Activated CD4-positive, alpha-beta memory T cell treated with anti-CD3 and anti-CD28 coated beads, Interleukin-2, amount 10 ng/mL, durations not matched to agents 7 days and 5 days (primary cell): ENCODE measurements at places on chromosomes 7 and 10. TPM values are rescaled to one million over a fixed set of nuclear protein-coding genes. Genes with fewer than 3 reads are reported as not detected.
A peak's percentile ranks its signal among the peaks of the same experiment; 100 is the strongest.

- no peaks in the 10 kb centered on the region for H3K27me3 ChIP-seq
- no peak for DNase-seq
- no peak overlapping the region for H3K4me3 ChIP-seq
- peaks cover 4% of the 10 kb centered on the region for H3K4me1 ChIP-seq
- H3K36me3 ChIP-seq: peaks cover 9% of the 10 kb centered on the region
Observed at GRCh38 chr7:124914298-124914697, 15.3 kb downstream of the POT1 start.

DNA sequence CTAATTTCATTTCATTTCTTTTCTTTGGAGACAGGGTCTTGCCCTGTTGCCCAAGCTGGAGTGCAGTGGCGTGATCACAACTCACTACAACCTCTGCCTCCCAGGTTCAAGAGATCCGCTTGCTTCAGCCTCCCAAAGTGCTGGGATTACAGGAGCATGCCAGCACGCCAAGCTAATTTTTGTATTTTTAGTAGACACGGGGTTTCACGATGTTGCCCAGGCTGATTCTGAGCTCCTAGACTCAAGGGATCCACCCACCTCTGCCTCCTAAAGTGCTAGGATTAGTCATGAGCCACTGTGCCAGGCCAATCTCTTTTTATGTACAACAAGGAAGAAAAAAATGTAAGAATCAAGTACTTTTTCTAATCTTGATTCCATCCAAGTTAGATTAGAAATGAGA lies 10.7 kb upstream of the KMT2E start:
- DNase-seq: peak; percentile 34
- peaks cover 54% of the 10 kb centered on the region for H3K36me3 ChIP-seq
- H3K27me3 ChIP-seq: no peaks in the 10 kb centered on the region
- peaks cover 84% of the 10 kb centered on the region for H3K4me1 ChIP-seq

GRCh38 chr7:50342616-50343114 lies 38.1 kb downstream of the IKZF1 start:
- peak overlapping the region; percentile 68 for H3K4me3 ChIP-seq
- H3K27ac ChIP-seq: no peak overlapping the region
- H3K36me3 ChIP-seq: peaks cover 84% of the 10 kb centered on the region
- DNase-seq: peak; percentile 62
- H3K4me1 ChIP-seq: peaks cover 27% of the 10 kb centered on the region

NEBL gene
- total RNA-seq: not detected

DNA sequence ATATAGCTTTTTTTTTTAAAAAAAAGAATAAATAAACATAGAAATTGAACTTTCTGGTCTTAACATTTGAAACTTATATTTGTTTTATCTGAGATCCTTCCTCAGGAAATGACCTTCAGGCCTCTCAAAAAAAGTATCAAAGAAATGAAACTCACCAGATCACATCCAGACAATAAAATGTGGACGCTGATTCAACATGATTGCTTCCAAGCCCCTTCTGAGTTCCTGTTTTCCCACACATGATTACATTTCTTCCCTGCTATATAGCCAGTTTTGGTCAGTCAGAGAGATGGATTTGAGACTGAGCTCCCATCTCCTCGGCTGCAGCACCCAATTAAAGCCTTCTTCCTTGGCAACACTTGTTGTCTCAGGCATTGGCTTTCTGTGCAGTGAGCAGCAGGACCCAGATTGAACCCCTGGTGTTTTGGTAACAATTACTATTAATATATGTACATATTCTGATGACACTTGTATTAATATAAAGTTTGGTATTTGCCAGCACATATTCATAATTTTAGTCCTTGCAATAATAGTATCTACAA lies 21.8 kb upstream of the SVIL start:
- H3K27ac ChIP-seq: no peak overlapping the region
- peaks cover 34% of the 10 kb centered on the region for H3K4me1 ChIP-seq
- DNase-seq: no peak
- H3K4me3 ChIP-seq: no peak overlapping the region

SORCS1 gene
- total RNA-seq: not detected

PNLIP gene
- total RNA-seq: not detected

DNA sequence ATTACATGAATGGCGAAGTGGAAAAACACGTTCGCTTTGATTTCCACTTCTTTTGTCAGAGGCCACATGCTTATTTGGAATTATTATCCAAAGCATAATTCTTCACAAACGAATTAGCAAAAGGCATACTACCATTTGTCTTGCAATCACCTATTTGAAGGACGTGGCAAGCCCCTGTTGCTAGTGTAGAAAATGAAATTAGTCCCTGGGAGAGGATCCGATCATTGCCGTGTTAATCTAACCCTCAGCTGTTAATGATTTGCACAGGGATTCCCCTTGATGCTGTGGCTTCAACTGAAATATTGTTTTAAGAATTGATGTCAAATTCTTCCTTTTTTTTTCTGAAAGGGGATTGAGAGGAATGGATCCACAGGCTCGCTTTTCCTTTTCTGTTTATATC lies 4.6 kb downstream of the AGMO start:
- H3K4me3 ChIP-seq: no peak overlapping the region
- no peaks in the 10 kb centered on the region for H3K4me1 ChIP-seq
- H3K27ac ChIP-seq: no peak overlapping the region
- H3K27me3 ChIP-seq: no peaks in the 10 kb centered on the region
- DNase-seq: no peak
- H3K36me3 ChIP-seq: no peaks in the 10 kb centered on the region

GRCh38 chr7:100699018-100699417 lies 5.0 kb upstream of the GIGYF1 start:
- DNase-seq: no peak
- peaks cover 7% of the 10 kb centered on the region for H3K4me1 ChIP-seq
- H3K27ac ChIP-seq: no peak overlapping the region
- no peak overlapping the region for H3K4me3 ChIP-seq
- H3K36me3 ChIP-seq: no peaks in the 10 kb centered on the region
- peaks cover 23% of the 10 kb centered on the region for H3K27me3 ChIP-seq

- no peak overlapping the region for H3K4me3 ChIP-seq
- no peaks in the 10 kb centered on the region for H3K36me3 ChIP-seq
- no peaks in the 10 kb centered on the region for H3K4me1 ChIP-seq
- DNase-seq: no peak
- H3K27ac ChIP-seq: no peak overlapping the region
Observed at GRCh38 chr10:127690176-127690835, 46.7 kb upstream of the FOXI2 start.

DNA sequence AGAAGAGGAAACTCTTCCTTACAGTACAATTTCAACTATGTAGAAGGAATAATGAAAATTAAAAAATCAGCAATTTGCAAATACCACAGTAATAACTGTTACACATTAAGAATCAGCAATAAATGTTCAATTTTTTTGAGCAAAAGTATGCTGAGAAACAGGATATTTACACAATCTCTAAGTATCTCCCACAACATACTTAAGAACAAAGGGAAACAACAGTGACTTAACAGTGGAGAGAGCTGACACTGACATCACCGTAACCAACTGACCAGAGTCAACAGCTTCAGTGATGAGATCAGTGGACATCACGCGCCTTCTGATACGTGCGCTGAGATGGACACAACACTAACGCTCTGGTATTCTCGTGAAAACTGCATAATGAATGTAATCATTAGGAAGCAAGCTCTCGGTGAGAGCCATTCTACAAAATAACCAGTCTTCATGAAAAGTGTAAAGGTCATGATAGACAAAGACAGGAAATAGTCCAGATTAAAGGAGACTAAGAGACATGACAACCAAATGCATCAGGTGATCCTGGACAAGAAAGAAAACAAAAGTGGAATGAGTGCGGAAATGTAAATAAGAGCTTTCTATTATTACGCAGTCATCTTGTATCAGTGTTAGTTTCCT lies 82.6 kb downstream of the PIP4K2A start:
- H3K27ac ChIP-seq: peak overlapping the region; percentile 97
- H3K27me3 ChIP-seq: no peaks in the 10 kb centered on the region
- no peak for DNase-seq
- H3K4me1 ChIP-seq: peaks cover 90% of the 10 kb centered on the region
- H3K36me3 ChIP-seq: peaks cover 13% of the 10 kb centered on the region
- H3K4me3 ChIP-seq: peak overlapping the region; percentile 41

- H3K27ac ChIP-seq: peak overlapping the region; percentile 7
- H3K36me3 ChIP-seq: no peaks in the 10 kb centered on the region
- DNase-seq: peak; percentile 61
- peaks cover 56% of the 10 kb centered on the region for H3K27me3 ChIP-seq
- peaks cover 28% of the 10 kb centered on the region for H3K4me1 ChIP-seq
Observed at GRCh38 chr10:11863353-11864109, 40.4 kb downstream of the PROSER2 start.

DNA sequence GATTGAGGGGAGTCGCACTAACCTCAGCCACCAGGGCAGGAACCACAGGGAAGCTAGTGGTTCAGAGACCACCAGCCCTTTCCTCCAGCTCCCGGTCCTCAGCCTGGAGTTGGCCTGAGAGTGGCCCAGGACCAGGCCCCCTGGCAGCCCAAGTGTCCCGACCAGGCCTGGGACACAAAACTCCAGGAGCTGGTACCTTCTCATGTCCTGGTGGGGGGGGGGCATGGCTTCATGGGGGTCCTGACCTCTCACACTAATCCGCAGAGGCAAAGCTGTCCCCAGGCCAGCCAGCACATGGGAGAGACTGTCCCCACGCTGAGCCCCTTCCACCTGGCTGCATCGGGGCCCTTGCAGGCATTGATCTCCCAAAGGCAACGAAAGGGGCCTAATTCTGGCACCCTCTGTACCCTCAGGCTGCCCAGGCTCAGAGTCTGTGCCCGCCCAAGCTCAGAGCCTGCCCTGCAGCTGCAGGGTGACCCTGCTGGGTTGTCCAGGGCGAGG lies 28.2 kb downstream of the GPRIN2 start:
- no peak for DNase-seq
- H3K27ac ChIP-seq: no peak overlapping the region
- no peaks in the 10 kb centered on the region for H3K4me1 ChIP-seq
- peaks cover 2% of the 10 kb centered on the region for H3K27me3 ChIP-seq
- H3K36me3 ChIP-seq: no peaks in the 10 kb centered on the region

GRCh38 chr7:24921362-24921679 lies 58.7 kb downstream of the OSBPL3 start:
- DNase-seq: peak; percentile 51
- no peaks in the 10 kb centered on the region for H3K27me3 ChIP-seq
- peaks cover 41% of the 10 kb centered on the region for H3K36me3 ChIP-seq
- peaks cover 93% of the 10 kb centered on the region for H3K4me1 ChIP-seq
- peak overlapping the region; percentile 96 for H3K27ac ChIP-seq

C10orf67 gene
- not detected for total RNA-seq

GRCh38 chr7:151607464-151607867 lies 87.8 kb upstream of the RHEB start:
- DNase-seq: no peak
- H3K27me3 ChIP-seq: no peaks in the 10 kb centered on the region
- H3K4me3 ChIP-seq: no peak overlapping the region
- H3K4me1 ChIP-seq: no peaks in the 10 kb centered on the region

PIK3AP1 gene
- 5.7 TPM for total RNA-seq

DNA sequence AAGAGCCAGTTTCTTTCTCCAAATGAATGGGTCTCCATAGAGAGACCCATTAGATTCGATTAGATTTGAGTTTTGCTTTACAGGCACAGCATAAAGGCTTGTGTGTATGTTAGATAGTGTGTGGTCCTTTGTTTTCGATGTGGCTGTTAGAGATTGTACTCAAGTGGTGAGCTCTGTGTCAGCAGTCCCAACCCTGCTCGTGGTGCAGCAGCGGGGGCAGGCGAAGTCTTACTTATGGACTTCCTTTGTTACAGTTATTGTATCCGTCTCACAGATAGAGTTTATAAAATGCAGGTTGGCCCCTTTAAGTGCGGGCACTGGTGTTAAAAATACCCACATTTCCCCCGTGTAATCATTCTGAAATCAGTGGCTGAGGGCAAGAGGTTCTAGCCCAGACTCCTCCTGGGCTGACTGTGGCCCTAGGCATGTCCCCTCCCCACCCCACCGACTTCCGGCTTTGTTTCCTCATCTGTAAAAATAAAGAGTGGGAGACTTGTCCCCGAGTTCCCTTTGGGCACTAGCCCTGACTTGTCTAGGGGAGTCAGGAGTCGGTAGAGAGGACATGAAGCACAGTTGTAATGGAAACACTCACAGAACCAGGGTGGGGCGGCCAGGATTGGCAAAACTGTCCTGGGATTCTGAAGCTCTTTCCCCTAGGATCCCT lies 28.6 kb downstream of the MTURN start:
- peak; percentile 32 for DNase-seq
- H3K4me1 ChIP-seq: peaks cover 42% of the 10 kb centered on the region
- no peaks in the 10 kb centered on the region for H3K36me3 ChIP-seq
- peak overlapping the region; percentile 26 for H3K4me3 ChIP-seq
- H3K27me3 ChIP-seq: no peaks in the 10 kb centered on the region

NCF1 gene
- 1.5 TPM for total RNA-seq

PPP1R17 gene
- not detected for total RNA-seq

COMMD3 gene
- 97.0 TPM for total RNA-seq

GRCh38 chr10:5151076-5151475 lies 33.9 kb downstream of the AKR1C8 start:
- no peaks in the 10 kb centered on the region for H3K27me3 ChIP-seq
- no peak overlapping the region for H3K27ac ChIP-seq
- DNase-seq: no peak
- no peak overlapping the region for H3K4me3 ChIP-seq
- H3K4me1 ChIP-seq: no peaks in the 10 kb centered on the region
- H3K36me3 ChIP-seq: no peaks in the 10 kb centered on the region

GRCh38 chr10:92241158-92241500 lies 49.7 kb downstream of the CPEB3 start:
- H3K36me3 ChIP-seq: peaks cover 24% of the 10 kb centered on the region
- H3K27ac ChIP-seq: no peak overlapping the region
- DNase-seq: no peak
- H3K4me1 ChIP-seq: peaks cover 37% of the 10 kb centered on the region

DNA sequence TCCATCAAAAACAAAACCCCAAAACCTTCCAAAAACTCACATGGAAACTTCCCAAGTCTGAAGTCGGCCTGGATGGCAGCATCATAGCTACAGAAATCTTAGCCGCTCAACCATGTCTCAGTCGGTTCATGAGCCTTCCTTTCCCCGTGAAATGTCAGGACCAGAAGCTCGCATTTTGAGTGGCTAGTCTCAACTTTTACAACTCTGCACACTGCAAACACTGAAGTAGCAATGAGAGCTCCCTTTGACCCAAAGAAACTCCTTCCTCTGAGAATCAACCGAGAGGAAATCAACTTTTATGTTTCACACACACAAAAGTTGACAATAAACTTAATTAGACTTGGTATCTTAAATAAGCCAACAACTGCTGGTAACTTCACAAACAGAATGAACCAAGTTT lies 37.6 kb upstream of the RNF32 start:
- peaks cover 38% of the 10 kb centered on the region for H3K27me3 ChIP-seq
- DNase-seq: no peak
- no peaks in the 10 kb centered on the region for H3K36me3 ChIP-seq

DNA sequence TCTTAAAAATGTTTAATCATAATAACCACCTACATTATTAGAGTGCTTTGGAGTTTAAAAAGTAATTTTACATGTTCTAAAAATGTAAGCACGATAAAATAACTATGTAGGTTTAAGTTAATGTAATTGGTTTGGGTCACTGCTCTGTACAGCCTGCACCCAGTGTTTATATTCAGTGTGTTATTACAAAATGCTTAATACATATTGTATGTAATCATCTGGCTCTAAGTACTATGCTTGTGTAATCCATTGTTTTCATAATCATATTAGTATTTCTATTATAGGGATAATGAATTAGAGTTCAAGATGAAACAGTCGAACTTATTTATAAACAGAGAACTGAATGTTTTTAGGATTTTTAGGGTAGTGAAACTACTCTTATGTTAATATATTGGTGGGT lies 13.1 kb downstream of the RPA3 start:
- peaks cover 2% of the 10 kb centered on the region for H3K4me1 ChIP-seq
- no peak overlapping the region for H3K27ac ChIP-seq

PTPRE gene
- total RNA-seq: 30.6 TPM

ORC5 gene
- total RNA-seq: 21.2 TPM
